ENCODE measurements at places on chromosomes 16 and 17.

- no peak for DNase-seq
Observed at GRCh38 chr16:67342616-67343015, 16.0 kb downstream of the LRRC36 start.

DNA sequence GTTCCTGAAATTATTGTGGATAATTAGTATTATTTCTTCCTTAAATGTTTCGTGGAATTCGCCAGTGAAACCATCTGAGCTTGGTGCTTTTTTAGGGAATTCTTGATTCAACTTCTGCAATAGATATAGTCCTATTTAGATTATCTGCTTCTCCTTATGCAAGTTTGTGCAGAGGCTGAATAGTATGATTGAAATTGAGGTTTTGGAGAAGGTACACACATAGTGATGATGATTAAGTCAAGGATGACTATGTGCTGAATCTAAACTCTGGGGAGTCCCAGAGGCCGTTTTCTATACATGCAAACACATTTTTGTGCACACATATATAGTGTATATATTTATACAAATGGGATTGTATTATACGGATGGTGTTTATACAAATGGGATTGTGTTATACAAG is 5.2 kb upstream of the MYH4 start:
- DNase-seq = no peak

DNA sequence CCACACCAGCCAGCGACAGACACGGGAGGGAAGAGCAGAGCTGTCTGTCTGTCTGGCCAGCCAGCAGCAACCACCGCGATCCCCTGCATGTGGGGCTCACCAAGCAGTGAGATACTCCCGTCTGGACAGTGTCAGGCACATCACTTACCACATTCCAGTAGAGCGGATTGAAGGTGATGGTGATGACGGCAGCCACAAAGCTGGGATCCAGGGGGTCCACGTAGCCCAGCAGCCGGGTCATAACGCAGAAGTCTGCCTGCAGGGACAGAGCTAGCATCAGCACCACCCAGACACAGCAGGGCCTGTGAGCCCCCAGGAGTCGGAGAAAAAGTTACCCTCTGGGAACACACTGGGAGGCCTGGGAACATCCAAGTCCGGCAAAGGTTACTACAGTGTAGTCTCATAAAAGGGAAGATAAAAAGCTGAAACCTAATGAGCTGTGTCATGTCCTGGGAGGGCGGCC is 14.7 kb downstream of the PEMT start:
- DNase-seq = no peak

DNA sequence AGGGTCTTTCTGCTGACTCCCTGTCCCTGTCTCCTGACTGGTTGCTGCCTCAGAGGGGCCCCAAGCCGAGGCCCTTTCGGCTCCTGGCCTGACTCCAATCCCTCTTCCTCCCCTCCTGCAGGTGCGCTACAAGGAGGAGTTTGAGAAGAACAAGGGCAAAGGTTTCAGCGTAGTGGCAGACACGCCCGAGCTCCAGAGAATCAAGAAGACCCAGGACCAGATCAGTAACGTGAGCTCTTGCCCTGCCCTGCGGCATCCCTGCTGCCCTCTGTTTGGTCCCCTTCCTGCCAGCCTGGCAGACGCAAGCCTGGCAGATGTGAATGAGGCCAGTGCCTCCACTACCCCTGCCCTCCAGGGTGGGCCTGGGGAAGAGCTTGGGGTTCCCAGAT is 27.1 kb upstream of the LASP1NB start:
- DNase-seq = no peak

- no peak for DNase-seq
Observed at GRCh38 chr17:72344613-72345012, 223.8 kb downstream of the SOX9 start.

GRCh38 chr17:29905086-29905878 is 24.7 kb downstream of the SSH2 start:
- DNase-seq = no peak

DNA sequence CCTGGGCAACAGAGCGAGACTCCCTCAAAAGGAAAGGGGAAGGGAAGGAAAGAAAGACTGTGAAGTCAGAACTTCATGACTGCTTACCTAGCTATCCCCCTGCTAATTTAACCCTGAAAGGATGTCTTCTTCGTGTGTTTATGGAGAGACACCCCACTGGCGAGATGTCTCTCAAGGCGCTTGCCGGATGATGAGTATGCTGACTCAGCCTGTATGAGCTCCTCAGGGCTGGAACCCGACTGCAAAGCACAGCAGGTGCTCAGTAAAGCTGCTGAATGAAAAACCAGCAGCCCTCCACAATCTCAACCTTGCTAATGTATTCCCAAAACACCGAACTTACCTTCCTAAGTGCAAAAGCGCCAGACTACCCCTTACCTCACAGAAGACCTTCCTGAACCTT is 2.3 kb downstream of the ANKFY1 start:
- no peak for DNase-seq

DNA sequence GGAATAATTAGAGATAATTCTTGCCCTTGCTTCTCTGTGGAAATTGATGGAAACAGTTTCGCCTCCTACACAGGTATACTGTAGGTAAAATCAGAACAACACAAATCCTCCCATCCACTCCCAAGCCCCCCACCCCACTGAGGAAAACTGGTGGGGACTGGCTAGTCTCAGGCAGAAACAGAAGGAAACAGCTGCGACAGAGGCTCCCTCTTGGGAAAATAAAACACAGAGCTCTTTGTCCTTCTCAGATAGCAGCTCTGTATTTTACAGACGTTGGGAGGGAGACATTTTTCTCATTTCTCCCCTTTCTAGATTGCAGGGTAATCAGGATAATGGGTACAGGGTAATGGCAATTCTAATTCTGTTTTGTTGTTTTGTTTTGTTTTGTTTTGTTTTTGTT is 1.1 kb downstream of the SLFN13 start:
- DNase-seq = no peak

- DNase-seq = no peak
Observed at GRCh38 chr16:35184356-35184870, 1725.0 kb downstream of the TP53TG3F start.

DNA sequence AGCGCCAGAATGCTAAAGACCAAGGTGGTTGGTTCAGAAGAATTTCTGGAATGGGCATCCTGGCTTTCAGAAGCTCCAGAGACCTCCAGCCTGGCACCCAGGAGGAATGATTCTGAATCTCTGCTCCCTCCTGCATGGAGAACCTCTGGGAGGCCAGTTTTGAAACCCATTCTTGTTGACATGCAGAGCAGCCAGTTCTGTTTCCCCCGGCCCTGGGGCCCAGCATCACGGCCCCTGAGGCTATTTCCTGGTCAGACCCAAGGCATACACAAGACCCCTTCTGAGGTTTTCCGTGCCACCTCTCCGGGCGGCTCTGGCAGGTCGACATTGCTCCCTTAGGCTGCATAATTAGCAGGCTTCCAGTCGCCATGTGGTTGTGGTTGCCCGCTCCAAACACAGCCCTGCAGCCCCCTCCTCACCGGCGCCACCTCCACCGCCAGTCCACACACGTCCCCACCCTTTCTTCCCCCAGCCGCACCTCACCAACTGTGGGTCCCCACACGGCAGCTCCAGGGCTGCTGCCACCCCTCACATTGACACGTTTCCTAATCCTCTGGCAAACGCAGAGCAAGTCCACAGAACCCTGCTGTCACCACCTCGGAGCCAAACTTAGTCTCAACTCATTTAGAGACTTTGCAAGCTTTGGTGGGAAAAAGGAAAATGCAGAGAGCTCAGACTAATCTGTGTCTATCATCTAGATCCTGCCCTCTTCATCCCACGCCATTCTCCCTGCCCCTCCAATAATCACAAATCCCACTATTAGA is 367.1 kb downstream of the SOX9 start:
- no peak for DNase-seq

DNA sequence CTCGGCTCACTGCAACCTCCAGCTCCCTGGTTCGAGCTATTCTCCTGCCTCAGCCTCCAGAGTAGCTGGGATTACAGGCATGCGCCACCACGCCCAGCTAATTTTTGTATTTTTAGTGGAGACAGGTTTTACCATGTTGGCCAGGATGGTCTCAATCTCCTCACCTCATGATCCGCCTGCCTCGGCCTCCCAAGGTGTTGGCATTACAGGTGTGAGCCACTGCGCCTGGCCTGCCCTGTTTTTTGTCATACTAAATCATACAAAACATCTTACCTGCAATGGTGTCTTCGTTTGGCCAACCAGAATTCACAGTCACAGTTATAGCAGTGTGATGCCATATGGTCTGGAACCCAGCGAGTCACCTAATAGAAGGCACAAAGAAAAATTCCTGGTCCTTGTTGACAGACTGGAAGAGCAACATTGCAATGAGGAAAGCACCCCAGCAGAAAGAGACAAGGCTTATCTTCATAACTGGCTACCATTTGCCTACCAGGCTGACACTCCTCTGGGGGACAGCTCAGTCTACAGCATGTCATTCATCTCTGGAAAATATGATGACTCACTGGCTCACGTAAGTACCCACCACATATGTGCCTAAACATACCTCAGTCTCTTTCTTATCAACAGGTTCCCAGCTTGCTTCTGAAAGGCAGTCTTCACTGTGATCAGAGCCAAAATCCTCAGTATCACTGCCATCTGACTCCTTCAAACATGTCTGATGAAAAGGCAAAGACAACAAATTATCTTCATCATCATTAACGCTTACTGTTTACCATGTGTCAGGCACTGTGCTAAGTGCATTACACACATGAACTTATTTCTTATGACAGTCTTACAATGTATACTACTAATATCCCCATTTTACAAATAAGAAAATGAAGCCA is 4.3 kb upstream of the HSF5 start:
- DNase-seq = no peak

DNA sequence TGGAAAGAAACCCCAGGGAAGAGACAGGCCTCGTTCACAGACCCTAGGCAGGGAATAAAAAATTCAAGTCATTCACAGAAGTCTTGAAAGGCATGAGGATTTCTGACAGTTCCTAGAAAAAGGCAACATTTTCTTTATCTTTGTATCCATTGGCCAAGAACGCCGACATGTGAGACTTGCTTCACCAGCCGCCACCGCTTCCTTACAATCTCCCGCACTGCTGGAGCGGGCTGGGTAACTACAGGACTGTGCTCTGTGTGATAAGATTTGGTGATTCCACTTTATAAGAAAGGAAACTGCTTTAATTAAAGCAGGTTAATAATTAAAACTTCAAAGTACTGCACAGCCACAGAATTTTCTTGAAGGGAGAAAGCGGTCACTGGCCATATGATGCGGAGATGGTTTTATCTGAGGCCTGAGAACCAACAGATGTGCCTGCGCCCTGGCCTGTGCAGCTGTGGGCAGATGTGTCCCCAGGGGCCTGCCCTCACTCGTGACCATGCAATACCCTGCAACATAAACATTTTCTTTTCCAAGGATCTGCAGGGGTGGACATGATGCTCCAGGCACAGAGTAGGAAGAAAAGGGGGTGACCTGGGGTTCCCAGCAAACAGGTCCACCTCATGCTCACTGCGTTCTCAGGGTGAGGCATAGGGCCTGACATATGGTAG is 13.0 kb upstream of the LGALS3BP start:
- DNase-seq = no peak

- no peak for DNase-seq
Observed at GRCh38 chr16:84652566-84652965, 4.3 kb downstream of the KLHL36 start.

DNA sequence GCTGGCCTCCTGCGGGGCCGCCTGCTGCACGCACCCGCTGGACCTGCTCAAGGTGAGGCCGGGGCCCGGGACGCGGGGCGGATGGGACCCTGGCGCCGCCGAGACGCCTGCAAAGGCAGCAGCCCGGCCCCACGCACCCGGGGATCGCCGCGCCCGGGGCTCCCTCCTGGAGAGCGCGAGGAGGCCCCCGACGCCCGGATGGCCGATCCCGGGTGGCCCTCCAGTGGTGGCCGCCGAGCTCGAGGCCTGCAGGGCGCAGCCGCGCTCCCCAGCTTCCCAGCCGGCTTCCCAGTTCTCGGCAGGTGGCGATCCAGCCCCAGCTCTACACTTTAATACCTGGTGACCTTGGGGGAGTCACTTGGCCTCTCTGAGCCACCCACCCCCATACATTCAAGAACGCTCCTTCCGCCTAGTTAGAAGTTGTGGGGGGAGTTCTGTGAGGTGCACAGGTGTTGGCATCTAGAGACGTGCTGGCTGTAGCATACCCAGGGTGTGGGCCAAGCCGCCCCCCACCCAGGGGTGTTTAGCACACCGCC is 452 bp downstream of the SLC25A10 start:
- DNase-seq = no peak

GRCh38 chr17:68961214-68961882 is 6.2 kb upstream of the ABCA8 start:
- DNase-seq = no peak

GRCh38 chr17:43360376-43360738 is 38.4 kb upstream of the ARL4D start:
- no peak for DNase-seq

GRCh38 chr16:20147091-20147490 is 73.4 kb upstream of the GPR139 start:
- DNase-seq = no peak

GRCh38 chr17:8162233-8162996 is at the start of gene VAMP2:
Gene VAMP2, minus strand, starts transcription at chr17:8162948. Its CDS starts 69 bp downstream, at chr17:8162879.
- peak; percentile 50 for DNase-seq

- DNase-seq = no peak
Observed at GRCh38 chr17:59972778-59973177, 8.2 kb upstream of the RNFT1 start.

DNA sequence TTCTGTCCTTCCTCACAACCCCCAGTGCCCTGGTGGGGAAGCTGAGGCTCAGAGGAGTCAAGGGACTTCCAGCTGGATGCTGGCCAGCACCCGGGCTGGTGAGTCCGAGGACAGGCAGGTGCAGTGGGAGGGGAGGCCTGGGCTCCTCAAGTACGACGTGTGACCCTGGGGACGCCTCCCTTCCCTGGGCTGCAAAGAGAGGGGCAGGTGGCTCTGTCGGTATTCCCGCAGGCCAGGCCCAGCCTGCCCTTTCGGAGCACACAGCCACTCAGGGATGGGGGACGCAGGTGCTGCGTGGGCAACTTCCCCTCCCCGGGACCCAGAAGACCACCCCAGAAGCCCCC is 33.1 kb upstream of the PVALEF start:
- no peak for DNase-seq

GRCh38 chr17:30550512-30551273 is 73.5 kb downstream of the GOSR1 start:
- DNase-seq = no peak

DNA sequence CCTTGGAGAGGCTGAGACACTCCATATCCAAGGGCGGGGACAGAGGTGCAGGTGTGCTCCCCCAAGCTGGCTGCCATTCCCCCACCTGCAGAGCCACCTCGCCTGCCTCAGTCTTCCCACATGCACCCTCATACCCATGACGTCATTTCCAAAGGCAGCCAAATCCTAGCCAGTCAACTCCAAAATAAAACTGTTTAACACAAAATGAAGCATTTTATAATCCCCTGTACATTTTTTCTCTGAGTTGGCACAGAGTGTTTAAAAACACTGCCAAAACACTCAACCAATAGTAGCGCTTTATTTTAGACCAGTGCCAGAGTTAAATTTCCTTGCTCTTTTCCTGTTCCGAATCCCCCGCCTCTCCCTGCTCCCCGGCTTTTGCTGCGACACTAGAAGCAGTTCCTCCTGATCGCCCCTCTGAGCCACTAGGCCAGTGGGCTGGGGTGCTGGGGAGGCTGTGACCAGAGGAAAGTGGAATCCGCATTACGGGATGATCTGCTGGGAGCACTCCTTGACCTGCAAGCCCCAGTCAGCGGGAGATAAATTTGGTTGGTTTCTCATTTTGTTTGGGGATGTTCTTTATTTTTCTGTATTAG is 139.5 kb downstream of the ZNF423 start:
- no peak for DNase-seq
